ENCODE measurements at places on chromosomes 7 and 10. TPM values are rescaled to one million over a fixed set of nuclear protein-coding genes. Genes with fewer than 3 reads are reported as not detected.

The SGCE gene
- total RNA-seq, result 92.5 TPM

The KEL gene
- not detected for total RNA-seq

GRCh38 chr7:107977048-107977447 is 25.9 kb downstream of the LAMB1 start:
- ATAC-seq, result no peak

DNA sequence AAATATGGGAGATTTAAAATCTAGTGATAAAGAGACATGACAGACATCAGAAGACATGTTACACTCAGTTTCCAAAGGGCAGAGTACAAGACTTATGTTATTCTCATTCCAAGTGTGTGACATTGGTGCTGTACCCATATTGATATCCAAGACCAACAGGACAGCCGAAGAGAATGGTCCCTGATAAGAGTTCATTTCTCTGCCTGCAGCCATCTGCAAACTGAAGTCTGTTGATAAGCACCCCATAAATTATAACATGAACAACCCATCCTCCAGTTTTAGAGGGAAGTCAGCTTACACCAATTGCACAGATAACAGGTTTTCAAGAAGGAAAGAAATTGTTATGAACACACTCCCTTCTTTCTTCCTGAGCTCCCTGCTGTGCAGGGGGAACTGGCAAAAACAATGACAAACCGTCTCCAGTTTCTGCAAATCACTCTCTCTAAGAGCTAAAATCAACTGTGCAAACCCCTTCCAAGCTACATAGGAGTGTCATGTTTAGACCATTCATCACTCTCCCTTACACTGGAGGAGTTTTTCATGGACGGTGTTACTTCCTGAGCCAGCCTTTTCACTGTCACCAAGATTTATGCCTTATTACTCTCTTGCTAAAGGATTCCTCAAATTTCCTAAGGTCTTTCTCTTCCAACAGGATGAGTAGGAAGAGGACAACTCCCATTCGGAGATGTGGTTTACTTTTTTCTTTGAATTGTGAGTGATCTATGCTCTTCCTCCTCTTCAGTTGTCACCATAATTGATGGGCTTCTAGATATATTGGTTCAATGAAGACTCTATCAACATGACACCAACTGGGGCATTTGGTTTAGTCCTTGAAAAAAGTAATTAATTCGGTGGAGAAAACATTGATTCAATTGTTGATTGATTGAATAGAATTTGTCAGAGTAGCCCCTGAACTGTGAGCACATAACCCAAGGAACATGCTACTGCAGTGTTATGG is 80.3 kb upstream of the FAM171A1 start:
- no peak for ATAC-seq

- ATAC-seq, result no peak
These were observed 134.5 kb downstream of the DYNC1I1 start for GRCh38 chr7:95906851-95907250.

All from gastroesophageal sphincter (tissue), 4 donors.